Right renal pelvis (tissue), 4 donors: ENCODE measurements at places on chromosomes 3 and 15.

DNA sequence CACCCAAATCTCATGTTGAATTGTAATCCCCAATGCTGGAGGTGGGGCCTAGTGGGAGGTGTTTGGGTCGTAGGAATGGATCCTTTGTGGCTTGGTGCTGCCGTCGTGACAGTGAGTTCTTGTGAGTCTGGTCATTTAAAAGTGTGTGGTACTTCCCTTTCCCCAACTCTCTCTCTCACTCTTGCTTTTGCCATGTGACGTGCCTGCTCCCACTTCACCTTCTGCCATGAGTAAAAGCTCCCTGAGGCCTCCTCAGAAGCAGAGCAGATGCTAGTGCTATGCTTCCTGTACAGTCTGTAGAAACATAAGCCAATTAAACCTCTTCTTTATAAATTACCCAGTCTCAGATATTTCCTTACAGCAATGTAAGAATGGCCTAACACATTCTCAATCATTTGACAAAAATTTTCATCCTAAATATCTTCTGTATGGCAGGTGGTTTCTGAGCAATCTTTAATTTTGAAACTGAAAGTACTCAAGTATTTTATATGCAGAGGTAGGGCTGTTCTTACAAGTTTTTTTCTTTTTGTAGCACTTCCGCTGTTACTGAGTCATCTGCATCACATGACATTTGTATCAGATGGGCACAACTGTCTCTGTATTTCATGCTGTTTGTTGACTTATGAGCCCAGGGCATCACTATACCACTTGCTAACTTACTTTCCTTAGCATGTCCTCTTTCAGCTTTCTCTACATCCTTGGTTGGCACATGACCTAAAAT is 8.8 kb downstream of the RPL39L start:
- DNase-seq: no peak

- no peak for DNase-seq
Observed at GRCh38 chr3:187778726-187779125, 33.5 kb upstream of the BCL6 start.

- no peak for DNase-seq
Observed at GRCh38 chr15:96342406-96343112, 12.1 kb downstream of the NR2F2 start.

GRCh38 chr3:71893122-71893521 is 108.2 kb upstream of the PROK2 start:
- no peak for DNase-seq

- DNase-seq: peak; percentile 22
Observed at GRCh38 chr3:12553921-12554391, 2.9 kb upstream of the MKRN2 start.

GRCh38 chr3:21170964-21171363 is 580.0 kb downstream of the ZNF385D start:
- no peak for DNase-seq

GRCh38 chr3:44955917-44956316 is 20.1 kb downstream of the ZDHHC3 start:
- no peak for DNase-seq

DNA sequence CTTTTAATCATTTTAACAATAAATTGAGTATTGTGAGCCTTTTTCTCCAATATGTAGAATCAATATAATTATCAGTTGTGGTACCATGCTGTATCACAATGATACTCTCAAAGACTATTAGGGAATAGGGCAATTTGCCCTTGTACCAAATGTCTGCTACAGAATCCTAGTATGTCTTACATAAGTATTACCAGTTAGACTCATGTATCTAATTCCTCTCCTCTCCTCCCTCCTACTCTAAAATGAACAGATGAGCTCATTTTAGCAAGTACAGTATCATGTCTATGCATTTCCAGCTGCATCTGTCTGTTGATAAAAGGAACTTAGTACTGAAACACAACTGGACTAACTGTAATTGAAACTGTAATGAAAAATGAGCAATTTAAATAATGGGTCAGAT is 124.3 kb upstream of the ATP11B start:
- no peak for DNase-seq

DNA sequence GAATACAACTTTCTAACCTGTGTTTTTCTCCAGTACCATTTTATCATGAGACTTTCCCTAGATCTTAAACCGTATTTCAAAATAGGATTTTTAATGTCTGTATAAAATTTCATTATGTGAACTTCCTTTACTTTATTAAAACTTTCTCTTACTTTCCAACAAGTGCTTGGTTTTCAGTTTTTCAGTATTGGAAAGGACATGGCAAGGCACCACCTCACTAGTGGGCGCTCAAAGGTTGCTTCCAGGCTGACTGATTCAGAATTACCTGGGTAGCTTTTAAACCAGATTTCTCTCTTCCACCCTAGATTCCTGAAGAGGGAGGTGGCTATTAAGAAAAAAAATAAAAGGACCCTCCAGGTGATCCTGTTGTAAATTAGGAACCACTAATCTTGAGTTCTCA is 236.6 kb downstream of the SOX2 start:
- DNase-seq: no peak

GRCh38 chr15:31260646-31261265 is 65.9 kb upstream of the KLF13 start:
- DNase-seq: no peak

- DNase-seq: no peak
Observed at GRCh38 chr3:151278230-151278629, at the start of gene P2RY14. Gene P2RY14 (minus strand): TSS chr3:151278542. CDS start chr3:151214316, 64,226 bp downstream.

GRCh38 chr15:66982250-66982649 is 83.2 kb upstream of the SMAD3 start:
- no peak for DNase-seq

- no peak for DNase-seq
Observed at GRCh38 chr3:94779699-94780098, 716.8 kb downstream of the NSUN3 start.

DNA sequence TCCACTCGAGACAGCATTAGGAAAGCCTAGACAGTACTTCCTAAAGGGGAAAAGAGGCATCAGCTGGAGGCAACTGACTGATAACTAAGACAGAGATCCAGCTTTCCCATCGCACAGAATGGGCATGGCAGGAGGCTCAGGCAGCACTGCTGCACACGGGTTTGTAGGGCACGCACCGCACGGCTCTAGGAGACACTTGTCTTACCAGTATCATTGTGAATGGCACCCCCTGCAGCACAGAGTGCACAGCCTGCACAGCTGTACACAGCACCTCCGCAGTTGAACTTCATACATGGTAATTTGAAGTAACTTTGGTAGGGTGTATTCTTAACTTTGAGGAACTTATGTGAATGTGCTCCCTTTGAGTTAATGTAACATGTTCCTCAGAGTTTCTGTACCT is 281.6 kb downstream of the PLCL2 start:
- DNase-seq: no peak

DNA sequence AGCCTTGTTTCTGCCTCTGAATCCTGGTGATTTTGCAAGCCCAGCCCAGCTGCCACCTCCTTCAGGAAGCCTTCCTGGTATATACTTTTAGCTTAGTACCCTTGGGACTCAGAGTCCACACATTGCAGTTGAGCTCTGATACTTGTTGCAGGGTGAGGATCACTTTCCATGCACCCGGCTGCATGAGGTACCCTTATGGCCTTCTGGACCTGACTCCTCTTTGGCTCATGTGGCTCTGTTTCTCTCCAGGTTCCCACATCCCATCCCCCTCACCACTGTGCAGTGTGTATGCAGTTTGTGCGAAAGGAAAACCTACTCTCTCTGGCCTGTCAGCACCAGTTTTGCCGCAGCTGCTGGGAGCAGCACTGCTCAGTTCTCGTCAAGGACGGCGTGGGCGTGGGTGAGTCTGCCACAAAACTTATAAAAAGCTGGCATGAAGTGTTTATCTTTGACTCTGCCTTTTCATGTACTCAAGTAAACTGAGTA is 23.1 kb upstream of the P4HTM start:
- DNase-seq: no peak

DNA sequence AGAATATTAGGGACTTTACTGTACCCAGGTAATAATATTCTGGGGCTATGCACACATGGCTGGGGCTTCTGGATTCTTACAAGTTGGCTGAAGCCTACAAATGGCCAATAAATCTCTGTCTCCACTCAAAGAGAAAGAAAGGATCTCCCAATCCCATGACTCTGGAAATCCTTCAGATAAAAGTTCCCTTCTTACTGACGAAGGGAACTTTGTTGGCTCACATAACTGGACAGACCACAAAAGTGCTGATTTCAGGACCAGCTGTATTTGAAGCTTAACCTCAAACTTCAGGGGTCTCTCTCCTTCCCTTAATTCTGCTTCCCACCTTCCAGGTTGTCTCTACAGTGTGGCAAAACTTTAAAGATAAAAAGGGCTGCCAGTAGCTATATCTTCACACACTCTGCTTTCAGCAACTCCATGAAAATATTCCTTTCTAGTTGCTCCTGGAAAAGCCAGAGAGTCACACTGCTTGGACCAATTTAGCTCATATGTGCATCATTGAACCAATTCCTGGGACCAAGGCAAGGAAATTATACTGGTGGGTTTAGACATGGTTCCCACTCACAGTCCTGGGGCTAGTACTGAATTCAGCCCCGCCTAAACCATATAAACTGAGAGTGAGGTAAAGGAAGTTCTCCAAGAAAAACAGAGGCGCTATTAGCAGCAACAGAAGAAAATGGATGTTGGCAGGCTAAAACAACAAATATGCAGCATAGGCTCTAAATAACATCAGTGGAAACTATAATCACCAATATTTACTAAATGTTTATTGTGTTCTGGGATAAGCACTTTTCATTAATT is 290.0 kb upstream of the GADL1 start:
- DNase-seq: no peak

- DNase-seq: no peak
Observed at GRCh38 chr3:146431240-146431639, 38.1 kb downstream of the PLSCR2 start.

- no peak for DNase-seq
Observed at GRCh38 chr3:167450195-167450594, 23.6 kb downstream of the SERPINI2 start.

GRCh38 chr3:51393564-51393963 is 2.5 kb downstream of the RBM15B start:
- DNase-seq: no peak

DNA sequence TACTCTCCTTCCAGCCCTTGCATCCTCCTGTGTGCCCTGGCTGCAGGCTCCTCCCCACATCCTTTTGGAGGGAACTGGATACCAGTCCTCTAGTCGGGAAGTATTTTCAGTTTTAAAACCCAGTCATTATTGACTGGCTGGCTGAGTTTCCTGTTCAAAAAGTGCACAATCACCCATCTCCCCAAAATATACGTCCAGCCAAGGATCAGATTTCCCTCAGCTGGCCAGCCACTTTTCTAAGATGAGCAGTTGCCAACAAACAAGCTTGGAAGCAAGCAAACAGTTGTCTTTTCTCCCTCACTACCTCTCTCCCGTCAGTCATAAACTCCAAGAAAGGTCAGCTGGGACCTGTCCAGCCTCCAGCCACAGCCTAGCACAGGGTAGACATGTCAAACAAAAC is 147.7 kb upstream of the GALNT15 start:
- no peak for DNase-seq

DNA sequence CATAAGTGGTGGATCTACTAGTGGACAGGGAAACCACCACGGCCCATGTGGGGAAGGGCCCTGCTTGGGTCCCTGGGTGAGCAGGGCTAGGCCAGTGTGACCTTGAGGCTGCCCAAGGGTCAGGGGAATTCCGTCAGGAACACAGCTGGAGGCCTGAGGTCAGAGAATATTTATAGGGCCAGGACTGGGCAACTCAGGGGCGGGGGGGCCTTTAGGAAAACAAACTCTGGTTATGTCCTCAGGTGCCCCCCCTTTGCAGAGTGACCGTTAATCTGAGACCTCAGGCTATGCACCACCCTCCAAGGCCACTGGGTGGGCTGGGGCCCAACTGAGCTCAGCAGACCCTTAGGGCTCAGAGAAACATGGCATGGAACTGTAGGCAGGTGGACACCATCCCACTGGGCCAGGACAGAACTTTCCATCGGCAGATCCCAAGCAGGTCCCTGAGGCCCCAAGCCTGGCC is 2.5 kb downstream of the TWF2 start:
- DNase-seq: no peak

- DNase-seq: no peak
Observed at GRCh38 chr3:171846597-171846996, 3.4 kb downstream of the TMEM212 start.

GRCh38 chr15:63502843-63503738 is 1.3 kb upstream of the USP3 start:
- peak; percentile 67 for DNase-seq

DNA sequence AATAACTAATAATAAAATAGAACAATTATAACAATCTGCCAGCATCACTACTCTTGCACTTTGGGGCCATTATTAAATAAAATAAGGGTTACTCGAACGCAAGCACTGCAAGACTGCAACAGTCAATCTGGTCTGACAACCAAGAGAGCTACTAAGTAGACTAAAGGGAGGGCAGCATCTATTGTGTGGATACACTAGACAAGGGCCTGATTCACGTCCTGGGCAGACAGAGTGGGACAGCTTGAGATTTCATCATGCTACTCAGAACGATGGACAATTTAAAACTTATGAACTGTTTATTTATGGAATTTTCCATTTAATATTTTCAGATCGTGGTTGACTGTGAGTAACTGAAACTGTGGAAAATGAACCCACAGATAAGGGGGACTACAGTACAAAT is 39.5 kb downstream of the TNIK start:
- no peak for DNase-seq

DNA sequence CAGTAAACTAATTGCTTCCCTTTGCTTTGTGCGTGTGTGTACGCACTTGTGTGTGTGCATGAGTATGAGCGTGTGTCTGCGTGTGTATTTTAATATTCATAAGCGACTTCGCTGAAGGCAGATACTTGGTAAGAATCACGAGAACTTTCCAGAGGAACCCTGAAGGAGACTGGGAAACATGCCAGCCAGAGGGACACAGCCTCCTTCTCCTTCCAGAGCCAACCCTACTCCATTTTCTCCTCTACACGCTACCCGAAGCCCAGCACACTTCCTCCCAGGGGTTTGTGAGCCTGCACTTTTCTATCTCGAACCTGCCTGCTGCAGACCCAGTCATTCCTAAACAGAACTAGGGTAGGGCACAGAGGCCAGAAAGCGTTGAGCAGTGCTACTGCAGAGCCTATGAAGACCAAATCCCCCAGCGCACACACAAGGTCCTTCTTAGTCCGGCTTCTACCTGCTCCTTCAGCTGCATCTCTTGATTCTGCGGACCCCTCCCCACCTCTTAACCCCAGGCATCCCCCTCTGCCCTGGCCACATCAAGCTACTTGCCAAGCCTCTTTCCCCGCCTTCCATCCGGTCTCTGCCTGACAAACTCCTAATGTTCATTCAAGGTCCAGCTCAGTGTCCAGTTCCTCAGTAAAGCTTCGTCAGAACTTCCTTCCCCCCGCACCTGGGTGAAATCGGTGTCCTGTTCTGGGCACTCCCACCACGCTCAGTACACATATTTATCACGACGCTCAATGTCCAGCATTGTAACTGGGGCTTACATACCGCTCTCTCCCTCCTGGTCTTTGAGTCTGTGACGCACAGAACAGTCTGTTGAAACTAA is 191.8 kb downstream of the FAM43A start:
- no peak for DNase-seq

- DNase-seq: no peak
Observed at GRCh38 chr15:42156243-42156922, at the start of gene PLA2G4F. Gene PLA2G4F (minus strand): TSS chr15:42156636. CDS start chr15:42156549, 87 bp downstream.

- no peak for DNase-seq
Observed at GRCh38 chr3:143672396-143673165, 175.7 kb downstream of the SLC9A9 start.
